CD4-positive, alpha-beta T cell treated with Interleukin-12 subunit alpha and Interleukin-12 subunit beta, for 1 hour (primary cell): ENCODE measurements at places on chromosomes 11 and 22.
A peak's percentile ranks its signal among the peaks of the same experiment; 100 is the strongest.

DNA sequence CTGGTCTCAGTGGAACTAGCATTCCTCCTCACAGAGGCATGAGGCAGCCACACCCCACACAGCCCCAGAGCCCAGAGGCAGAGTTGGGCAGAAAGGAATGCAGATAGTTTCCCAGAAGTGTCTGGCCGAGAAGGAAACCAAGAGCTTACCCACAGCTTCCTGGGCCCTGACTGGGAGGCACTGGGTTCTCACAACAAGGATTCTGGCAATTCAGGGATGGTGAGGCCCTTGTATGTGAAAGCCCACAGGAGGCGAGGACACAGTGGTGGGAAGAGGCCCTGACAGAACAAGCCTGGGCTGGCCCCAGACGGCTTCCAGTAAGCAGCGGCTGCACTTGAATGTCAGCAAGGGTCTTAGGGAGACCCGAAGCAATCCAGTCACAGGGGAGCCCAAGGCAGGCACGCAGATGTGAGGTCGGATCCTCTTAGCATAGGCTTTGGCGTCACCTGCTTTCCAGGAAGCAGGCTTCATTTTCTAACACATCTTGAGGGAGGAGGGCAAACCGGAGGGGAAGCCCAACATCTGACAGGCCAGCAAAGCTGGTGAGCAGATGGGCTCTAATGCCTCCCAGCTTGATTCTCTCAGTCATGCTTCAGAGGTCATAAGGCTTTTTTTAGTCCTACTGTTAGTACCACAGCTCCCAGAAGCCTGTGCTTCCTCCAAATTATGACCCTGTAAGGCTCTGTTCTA is 78.3 kb upstream of the AKIP1 start:
- DNase-seq: no peak

DNA sequence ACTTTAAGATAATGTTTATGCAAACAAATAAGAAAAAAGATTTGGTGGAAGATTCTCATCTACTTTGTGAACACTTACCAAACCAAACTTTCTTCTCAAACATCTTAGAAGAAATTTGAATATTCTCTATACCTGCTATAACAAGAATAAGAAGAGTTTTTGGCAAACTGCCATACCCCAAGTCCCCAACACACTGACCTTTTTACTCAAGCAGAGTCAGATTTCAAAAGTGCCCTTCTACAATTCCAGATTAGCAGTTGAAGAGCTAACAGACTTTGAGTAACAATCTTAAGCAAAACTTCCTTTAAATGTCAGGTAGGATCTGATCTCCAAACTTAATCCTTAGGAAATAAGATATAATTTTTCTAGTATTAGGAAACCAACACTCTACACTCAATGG is 33.9 kb downstream of the TSG101 start:
- no peak for DNase-seq

GRCh38 chr11:31477528-31478222 is 31.7 kb downstream of the IMMP1L start:
- no peak for DNase-seq

DNA sequence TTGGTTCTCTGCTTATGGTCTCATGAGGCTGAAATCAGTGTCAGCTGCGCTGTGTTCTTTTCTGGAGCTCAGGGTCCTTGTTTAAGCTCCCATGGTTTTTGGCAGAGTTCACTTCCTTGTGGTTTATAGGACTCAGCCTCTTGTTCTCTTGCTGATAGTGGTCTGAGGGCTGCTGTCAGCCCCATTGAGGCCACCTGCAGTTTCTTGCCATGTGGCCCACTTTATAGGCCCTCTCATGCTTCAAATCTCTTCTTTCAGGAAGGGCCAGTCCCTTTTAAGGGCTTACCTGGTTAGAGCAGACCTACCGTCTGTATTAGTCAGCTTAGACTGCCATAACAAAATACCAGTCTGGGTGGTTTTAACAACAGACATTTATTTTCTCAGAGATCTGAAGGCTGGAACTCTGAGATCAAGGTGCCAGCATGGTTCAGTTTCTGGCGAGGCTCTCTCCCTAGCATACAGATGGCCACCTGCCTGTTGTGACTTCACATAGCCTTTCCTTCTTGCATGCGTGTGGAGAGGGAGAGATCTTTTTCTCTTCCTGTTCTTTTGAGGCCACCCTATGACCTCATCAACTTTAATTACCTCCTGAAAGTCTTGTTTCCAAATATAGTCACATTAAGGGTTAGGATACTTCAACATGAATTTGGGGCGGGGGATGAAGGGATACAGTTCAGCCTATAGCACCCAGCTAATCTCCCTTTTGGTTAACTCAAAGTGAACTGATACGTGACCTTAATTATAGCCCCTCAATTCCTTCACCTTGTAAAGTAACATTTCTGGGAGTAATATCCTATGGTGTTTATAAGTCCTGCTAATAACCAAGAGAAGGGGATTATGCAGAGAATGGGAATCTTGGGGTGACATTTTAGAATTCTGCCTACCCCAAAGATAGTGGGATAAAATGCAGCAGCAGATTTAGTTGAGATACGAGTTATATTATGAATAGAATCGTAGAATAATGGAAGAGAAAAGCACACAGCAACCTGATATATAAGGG is 131.8 kb downstream of the UVRAG start:
- no peak for DNase-seq

GRCh38 chr11:118629761-118630661 is 22.6 kb downstream of the PHLDB1 start:
- no peak for DNase-seq

DNA sequence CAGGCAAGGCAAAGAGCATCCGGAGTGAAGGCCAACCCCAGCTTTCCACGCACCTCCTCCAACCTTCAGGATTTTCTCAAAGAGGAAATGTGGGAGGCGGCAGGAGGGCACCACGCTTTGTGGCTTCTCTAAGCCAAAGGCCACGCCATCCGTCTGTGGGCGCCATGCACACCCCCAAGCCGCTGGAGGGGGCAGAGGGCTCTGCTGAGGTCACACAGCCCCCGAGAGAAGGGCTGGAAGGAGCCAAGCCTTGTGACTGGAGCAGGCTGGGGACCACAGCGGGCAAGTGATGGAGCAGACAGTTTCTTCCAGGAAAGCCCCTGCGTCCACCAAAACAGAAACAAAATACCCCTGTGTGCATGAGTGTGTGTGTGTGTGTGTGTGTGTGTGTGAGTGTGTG is 527.4 kb downstream of the BRD1 start:
- DNase-seq: no peak

DNA sequence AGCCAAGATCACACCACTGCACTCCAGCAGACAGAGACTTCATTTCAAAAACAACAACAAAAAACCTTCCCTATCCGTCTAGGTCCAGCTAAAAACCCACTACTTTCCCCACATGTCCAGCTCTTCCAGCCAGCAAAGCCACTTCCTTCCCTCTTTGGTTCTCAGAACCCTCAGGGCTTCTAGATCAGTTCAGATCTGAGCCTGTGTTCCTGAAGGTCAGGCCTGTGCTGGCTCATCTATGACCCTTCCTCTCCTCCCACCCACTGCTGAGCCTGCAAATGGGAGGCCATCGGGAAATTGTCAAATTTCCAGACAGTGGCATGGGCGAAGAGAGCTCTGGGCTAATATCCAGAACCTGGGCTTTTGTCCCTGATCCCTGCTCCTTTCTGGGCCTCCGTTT is 37.8 kb downstream of the SLCO2B1 start:
- DNase-seq: no peak

- no peak for DNase-seq
These were observed 74.3 kb downstream of the SHANK2 start for GRCh38 chr11:71178076-71178475.

GRCh38 chr11:46389450-46390330 is 1.9 kb downstream of the CHRM4 start:
- DNase-seq: peak; percentile 42

DNA sequence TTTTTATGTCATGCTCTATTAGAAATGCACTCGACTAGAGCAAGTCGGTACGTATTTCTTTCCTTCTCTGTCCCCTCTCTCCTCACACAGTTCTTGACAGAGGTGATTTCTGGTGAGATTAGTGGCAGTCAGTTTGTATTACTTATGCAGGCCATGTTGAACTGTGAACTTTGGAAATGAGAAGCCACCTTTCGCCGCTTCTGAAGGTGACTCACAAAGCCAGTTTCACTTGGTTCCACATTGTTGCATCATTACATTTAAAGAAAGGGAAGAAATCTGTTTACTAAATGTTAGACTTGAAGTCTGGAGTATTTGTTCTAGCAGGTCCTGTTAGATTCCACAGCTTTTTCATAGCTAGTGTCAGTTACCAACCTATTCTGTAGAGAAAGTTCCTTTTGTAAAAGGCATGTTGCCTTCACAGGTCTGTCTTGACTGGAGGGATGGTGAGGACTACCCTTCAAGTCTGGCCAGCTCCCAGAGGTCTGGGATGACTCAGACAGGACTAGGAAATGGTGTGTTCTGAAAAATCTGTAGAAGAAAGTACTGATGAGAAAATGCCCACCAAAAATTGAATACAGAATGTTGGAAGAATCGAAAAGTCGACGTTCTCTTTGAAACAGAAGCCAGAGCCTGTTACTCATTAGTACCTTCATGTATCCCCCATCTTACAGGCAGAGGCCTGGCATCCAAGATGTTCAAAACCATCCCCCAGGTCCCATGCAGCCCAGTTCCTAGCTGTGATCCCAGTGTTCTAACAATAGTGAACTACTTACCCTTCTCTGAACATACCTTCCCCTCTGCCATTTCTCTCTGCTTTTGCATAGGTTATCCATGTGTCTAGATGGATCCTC is 181.4 kb downstream of the DBX1 start:
- no peak for DNase-seq

GRCh38 chr11:102957953-102958352 is 2.4 kb upstream of the MMP13 start:
- no peak for DNase-seq

GRCh38 chr11:26937386-26937785 is 56.5 kb upstream of the FIBIN start:
- no peak for DNase-seq

GRCh38 chr11:80462211-80462610 is 1021.4 kb upstream of the TENM4 start:
- DNase-seq: no peak

GRCh38 chr11:116030697-116031331 is 526.6 kb upstream of the CADM1 start:
- DNase-seq: no peak

GRCh38 chr22:45265535-45265934 is 19.2 kb upstream of the UPK3A start:
- no peak for DNase-seq

DNA sequence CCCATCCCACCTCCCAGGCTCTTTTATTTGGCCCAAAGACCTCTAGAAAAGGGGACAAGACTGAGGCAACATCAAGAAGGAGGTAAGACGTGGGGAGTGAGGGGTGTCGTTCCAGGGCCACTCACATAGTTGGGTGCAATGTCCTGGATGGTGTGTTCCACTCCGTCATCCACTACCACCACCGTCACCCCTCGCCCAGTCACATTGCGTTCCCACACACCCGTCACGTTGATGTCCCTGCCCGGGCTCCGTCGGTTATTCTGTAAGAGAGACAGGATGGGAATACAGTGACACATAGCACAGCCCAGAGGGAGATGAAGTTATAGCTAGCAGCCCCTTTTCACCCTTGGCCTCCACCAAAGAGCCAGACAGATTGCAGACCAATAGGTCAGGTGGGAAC is 3.8 kb downstream of the PCSK7 start:
- DNase-seq: no peak

GRCh38 chr11:12653729-12654128 is 20.5 kb upstream of the TEAD1 start:
- DNase-seq: no peak

GRCh38 chr22:46178755-46179505 is 28.6 kb downstream of the PPARA start:
- no peak for DNase-seq

DNA sequence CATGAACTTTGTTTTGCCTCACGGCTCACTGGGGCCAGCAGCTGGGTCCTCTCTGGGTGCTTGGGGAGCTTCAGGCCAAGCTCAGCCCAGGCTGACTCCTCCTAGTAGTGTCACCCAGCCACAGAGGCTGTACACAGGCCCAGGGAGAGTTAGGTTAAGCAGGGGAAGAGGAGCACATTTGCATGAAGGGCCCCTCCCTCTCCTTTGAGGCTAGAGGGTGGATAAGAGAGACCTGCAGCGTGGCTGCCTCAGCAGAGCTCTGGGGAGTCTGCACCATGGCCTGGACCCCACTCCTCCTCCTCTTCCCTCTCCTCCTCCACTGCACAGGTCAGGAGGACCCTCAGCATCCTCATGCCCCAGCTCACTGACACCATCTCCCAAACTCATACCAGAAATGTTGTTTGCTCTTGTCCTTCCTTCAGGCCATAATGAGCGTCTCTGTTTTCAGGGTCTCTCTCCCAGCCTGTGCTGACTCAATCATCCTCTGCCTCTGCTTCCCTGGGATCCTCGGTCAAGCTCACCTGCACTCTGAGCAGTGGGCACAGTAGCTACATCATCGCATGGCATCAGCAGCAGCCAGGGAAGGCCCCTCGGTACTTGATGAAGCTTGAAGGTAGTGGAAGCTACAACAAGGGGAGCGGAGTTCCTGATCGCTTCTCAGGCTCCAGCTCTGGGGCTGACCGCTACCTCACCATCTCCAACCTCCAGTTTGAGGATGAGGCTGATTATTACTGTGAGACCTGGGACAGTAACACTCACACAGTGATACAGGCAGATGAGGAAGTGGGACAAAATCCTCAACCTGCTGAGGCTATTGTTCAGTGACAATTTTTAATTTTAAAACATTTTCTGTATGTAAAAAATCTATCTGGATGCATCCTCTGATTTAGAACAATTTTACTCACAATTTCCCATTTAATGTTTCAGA is 82.4 kb upstream of the VPREB1 start:
- DNase-seq: no peak

DNA sequence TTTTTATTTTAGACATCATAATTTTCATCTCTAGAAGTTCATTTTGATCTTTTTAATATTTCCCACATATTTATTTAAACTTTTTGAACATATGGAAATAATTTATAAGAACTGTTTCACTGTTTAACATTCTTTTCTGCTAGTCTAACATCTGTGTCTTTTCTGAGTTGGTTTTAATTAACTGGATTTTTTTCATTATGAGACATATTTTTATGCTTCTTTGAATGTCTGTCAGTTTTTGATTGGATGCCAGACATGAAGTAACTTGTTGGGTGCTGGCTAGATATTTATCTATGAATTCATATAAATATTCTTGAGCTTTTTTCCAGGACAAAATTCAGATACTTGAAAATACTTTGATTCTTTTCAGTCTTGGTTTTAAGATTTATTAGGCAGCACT is 317.8 kb upstream of the NCAM1 start:
- DNase-seq: no peak

DNA sequence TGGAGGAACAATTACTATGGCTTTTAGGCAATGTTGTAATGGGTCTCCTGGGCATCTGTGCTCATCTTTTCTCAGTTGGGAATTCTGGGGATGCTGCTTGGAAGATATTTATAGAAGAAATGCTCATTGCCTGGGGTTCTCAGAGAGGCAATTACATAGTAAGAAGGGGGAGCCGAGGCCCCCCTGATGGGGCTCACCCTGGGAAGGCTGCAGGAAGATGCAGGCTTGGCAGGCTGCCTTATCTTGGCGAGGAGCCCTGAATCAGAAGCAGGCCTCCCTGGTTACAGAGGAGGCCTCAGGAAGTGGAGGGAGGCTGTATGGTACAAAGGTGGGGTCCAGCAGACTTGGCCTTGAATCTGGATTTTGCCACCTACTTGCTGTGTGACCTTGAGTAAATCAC is 60.6 kb upstream of the CRYBB3 start:
- no peak for DNase-seq
